Frontal cortex (tissue), 4 donors: ENCODE measurements at places on chromosomes 5 and 9. TPM values are rescaled to one million over a fixed set of nuclear protein-coding genes. Genes with fewer than 3 reads are reported as not detected.

The SELENOP gene
- 41.2 TPM for total RNA-seq

The MPDZ gene
- total RNA-seq: 43.6 TPM

The ARID3C gene
- 0.82 TPM for total RNA-seq

The TENT4A gene
- total RNA-seq: 11.0 TPM

The COL27A1 gene
- 0.41 TPM for total RNA-seq

The FOXD4L5 gene
- under 0.01 TPM for total RNA-seq

The ADGRD2 gene
- total RNA-seq: not detected

The DAPK1 gene
- total RNA-seq: 66.0 TPM

The CTXN3 gene
- 13.9 TPM for total RNA-seq

The LHX6 gene
- total RNA-seq: 11.8 TPM

The ARL15 gene
- 123 TPM for total RNA-seq

The RORB gene
- total RNA-seq: 42.8 TPM

The LRRC26 gene
- total RNA-seq: 0.41 TPM

The SPATA31D4 gene
- not detected for total RNA-seq

The CDX1 gene
- not detected for total RNA-seq

The TXNDC8 gene
- total RNA-seq: not detected

The TMEM171 gene
- total RNA-seq: 0.41 TPM

The GIN1 gene
- total RNA-seq: 16.3 TPM

The TMEM252 gene
- not detected for total RNA-seq

The CD14 gene
- total RNA-seq: 11.4 TPM

The DMGDH gene
- total RNA-seq: 3.7 TPM

The TMEM174 gene
- total RNA-seq: not detected

The DYNC2I2 gene
- total RNA-seq: 31.4 TPM

The CDH6 gene
- total RNA-seq: 37.1 TPM

The C9orf152 gene
- not detected for total RNA-seq

The LRRC19 gene
- not detected for total RNA-seq

The CCDC69 gene
- 0.41 TPM for total RNA-seq
